ENCODE measurements at places on chromosomes 12 and 14. TPM values are rescaled to one million over a fixed set of nuclear protein-coding genes. Genes with fewer than 3 reads are reported as not detected.

The ACSS3 gene
- not detected for total RNA-seq

The SIX1 gene
- total RNA-seq = 7.5 TPM

The CAPS2 gene
- total RNA-seq = 0.97 TPM

The CYP46A1 gene
- total RNA-seq = 0.09 TPM

The FGFR1OP2 gene
- total RNA-seq = 27.7 TPM

The BBOF1 gene
- total RNA-seq = 3.4 TPM

The IFNG-AS1 gene
- not detected for total RNA-seq

The RASSF3 gene
- total RNA-seq = 25.7 TPM

The SERPINA12 gene
- total RNA-seq = not detected

The RAB5B gene
- 35.5 TPM for total RNA-seq

The ATL1 gene
- 4.6 TPM for total RNA-seq

The WDHD1 gene
- 13.7 TPM for total RNA-seq

The PPTC7 gene
- 31.5 TPM for total RNA-seq

The POU6F1 gene
- 1.3 TPM for total RNA-seq

The LRP1-AS gene
- not detected for total RNA-seq

The RAD51AP1 gene
- 26.3 TPM for total RNA-seq

The CLEC12A gene
- not detected for total RNA-seq

The GYS2 gene
- not detected for total RNA-seq

The POLE2 gene
- 10.2 TPM for total RNA-seq

The IPO8 gene
- total RNA-seq = 17.2 TPM

The ACVRL1 gene
- total RNA-seq = 0.20 TPM

The SIRT4 gene
- 0.90 TPM for total RNA-seq

The HELB gene
- 1.3 TPM for total RNA-seq

The KRT86 gene
- 42.4 TPM for total RNA-seq

The WNT1 gene
- 0.07 TPM for total RNA-seq

The MIP gene
- total RNA-seq = not detected

The YLPM1 gene
- 50.3 TPM for total RNA-seq

The FAM161B gene
- 1.6 TPM for total RNA-seq

The PLBD1 gene
- 4.6 TPM for total RNA-seq

The CCDC177 gene
- total RNA-seq = 0.05 TPM

The LAG3 gene
- 1.9 TPM for total RNA-seq

The FOXG1 gene
- total RNA-seq = 0.20 TPM

The USP44 gene
- 0.20 TPM for total RNA-seq

The TMEM132C gene
- total RNA-seq = not detected

The NDRG2 gene
- total RNA-seq = 1.7 TPM

The PTCSC3 gene
- not detected for total RNA-seq

The MSRB3 gene
- 22.8 TPM for total RNA-seq

The KRT77 gene
- not detected for total RNA-seq

The RAB15 gene
- total RNA-seq = 18.6 TPM

The MCRS1 gene
- total RNA-seq = 61.5 TPM

All from A549 treated with Hydrocortisone at 1 μM for 4 hours (cell line).